Type B pancreatic cell (in vitro differentiated cells): ENCODE measurements at places on chromosomes 2 and 18. TPM values are rescaled to one million over a fixed set of nuclear protein-coding genes. Genes with fewer than 3 reads are reported as not detected.

DNA sequence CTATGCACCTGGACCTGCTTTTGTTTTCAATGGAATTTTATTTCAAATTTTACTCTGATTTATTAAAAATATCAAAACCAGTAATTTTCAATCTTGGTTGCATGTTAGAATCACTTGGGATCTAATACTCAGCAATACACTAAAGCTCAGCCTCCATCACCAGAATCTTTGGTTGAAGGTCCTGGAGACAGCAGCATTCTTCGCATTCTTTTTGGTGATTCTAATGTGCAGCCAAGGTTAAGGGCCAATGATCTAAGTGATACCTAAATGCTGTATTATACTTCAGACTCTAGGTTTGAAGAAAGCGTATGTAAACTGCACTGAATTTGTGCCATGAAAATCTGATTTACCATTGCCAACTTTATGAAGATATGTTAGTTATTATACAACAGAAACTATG lies 493.1 kb downstream of the XIRP2 start:
- DNase-seq = no peak

DNA sequence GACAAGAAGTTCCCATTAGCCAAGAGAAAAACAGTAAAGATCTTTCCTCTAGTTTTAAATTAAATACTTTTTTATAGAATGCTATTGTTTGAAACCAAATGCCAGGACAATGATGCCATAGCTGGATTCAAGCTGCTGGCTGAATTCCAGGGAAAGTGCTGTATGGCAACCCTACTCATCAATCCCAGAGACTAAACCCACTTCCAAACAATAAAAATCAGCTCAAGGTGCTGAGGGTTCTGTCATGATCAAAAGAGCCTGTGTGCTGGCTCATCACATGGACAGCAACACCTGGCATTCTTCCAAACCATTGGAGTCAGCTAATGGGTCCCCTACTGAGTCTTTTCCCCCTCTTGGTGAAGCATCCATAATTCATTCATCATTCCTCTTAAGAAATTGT lies 53.7 kb upstream of the PARD3B start:
- no peak for DNase-seq

- no peak for DNase-seq
Measured at GRCh38 chr18:41461114-41461513, 493.9 kb upstream of the PIK3C3 start.

GRCh38 chr2:171702781-171703556 lies 15.7 kb downstream of the DYNC1I2 start:
- no peak for DNase-seq

GRCh38 chr18:41870191-41870590 lies 84.8 kb upstream of the PIK3C3 start:
- no peak for DNase-seq

GRCh38 chr2:168798888-168799410 lies 3.5 kb upstream of the NOSTRIN start:
- no peak for DNase-seq

GRCh38 chr18:55447672-55448018 lies 140.3 kb downstream of the TCF4 start:
- no peak for DNase-seq

- no peak for DNase-seq
Measured at GRCh38 chr2:146437712-146438111, 1407.1 kb upstream of the ACVR2A start.

DNA sequence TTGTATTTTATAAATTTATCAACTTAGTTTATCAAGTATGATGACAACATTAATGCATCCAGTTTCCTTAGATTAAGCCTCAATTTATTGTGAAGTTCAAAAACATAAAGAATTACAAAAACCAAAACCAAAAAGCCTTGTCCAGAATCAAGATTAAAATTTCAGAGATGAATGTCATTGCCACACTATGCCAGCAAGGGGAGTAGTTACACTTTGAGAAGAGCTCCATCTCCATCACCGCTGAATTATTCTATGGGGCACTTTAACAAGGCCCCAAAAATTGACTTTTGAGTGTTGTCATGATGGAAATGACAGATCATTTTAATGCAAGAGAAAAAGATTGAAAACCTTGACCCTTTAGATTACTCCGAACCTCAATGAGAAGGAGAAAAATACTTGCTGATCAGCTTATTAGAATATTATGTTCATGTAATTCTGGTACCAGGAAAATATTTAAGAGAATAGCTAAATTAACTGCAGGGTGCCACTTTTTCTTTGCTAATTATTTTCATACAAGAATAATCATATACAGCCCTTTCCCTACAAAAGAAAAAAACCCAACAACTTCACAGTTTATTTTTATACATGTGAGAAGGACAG lies 152.5 kb upstream of the AQP4 start:
- no peak for DNase-seq

DNA sequence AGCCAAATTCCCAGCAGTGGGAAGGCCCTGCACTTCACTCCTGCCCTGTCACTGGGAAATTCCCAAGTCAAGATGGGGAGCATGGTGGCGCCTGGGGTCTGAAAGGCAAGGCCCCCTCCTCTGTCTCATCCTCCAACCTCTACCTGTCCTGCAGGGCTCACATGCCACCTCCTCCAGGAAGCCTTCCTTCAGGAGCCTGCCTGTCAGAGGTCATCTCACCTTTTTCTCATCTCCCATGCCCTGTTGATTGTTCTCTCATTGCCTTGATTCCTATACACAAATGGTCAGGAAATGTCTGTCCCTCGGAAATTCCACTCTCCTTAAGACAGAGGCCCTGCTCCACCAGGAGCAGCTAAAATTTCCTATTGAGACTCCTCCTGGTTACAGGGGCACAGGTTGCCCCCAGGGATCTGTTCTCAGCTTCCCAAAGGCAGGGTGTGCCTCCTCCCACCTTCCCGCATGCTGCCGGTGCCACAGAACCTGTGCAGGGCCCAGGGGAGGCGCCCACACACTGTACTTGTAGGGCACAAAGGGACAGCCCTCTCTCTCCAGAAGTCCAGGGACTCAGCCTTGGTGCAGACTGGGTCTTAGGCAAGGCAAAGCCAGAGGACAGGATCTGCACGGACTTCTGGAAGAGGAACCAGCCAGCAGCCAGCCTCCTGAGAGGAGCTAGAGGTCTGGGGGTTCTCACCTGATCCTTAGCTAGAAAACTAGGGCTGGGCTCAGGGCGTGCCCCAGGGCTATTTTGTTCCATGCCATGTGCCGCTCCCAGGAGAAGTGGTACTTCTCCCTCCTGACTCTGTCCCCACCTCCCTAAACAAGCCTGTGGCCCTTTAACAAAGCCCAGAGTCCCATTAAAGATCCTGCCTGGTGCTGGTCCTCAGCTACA lies 12.9 kb downstream of the HES6 start:
- DNase-seq = no peak

Gene PAIP2B
- 13.7 and 21.5 TPM in 2 replicates for total RNA-seq

Gene SNORC
- total RNA-seq = 7.1 and 28.9 TPM in 2 replicates

Gene HMSD
- 1.6 and 4.5 TPM in 2 replicates for total RNA-seq

Gene ANKRD44
- 3.1 and 14.2 TPM in 2 replicates for total RNA-seq

Gene SERPINB5
- total RNA-seq = 1.4 and 7.5 TPM in 2 replicates

Gene SERPINB10
- not detected in 2 replicates for total RNA-seq

Gene TMEM247
- not detected in 2 replicates for total RNA-seq

Gene DNER
- total RNA-seq = 2.6 and 15.9 TPM in 2 replicates
